Uterus (tissue), 4 donors: ENCODE measurements at places on chromosomes 11 and 22.

DNA sequence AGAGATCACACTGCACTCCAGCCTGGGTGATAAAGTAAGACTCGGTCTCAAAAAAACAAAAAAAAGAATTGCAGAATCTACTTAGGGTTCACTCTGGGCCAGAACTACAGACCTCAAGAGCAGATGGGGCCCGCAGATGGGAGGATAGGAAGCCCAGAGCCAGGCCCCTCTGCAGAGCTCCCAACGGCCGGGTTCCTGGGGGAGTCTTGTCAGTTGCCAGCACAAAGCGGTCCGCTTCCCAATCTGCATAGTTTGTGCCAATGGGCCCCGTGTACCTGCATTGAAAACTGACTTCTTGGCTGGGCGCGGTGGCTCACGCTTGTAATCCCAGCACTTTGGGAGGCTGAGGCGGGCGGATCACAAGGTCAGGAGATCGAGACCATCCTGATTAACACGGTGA lies 1.7 kb upstream of the CHID1 start:
- H3K27me3 ChIP-seq, result no peaks in the 10 kb centered on the region
- peaks cover 5% of the 10 kb centered on the region for H3K4me1 ChIP-seq
- DNase-seq, result no peak
- no peak overlapping the region for H3K4me3 ChIP-seq
- H3K36me3 ChIP-seq, result no peaks in the 10 kb centered on the region

DNA sequence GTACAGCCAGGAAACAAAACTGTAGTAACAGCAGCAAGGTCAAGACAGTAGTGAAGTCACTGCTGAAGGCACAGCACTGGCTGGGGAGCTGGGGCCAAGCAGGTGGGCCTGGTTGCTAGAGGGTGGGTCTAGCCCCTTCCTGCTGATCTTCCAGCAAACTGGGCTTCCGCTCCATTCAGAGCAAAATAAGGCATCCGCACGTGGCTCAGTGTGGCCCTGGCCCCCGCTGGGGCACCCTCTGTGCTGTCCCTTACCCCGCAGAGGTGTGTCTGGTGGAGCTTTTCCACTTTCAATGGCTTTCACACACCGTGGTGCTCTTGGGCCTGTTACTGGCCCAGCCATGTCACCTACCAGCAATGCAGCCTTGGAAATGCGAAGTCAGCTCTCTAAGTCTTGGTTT lies 162.4 kb upstream of the B3GAT1 start:
- no peaks in the 10 kb centered on the region for H3K27me3 ChIP-seq
- H3K4me3 ChIP-seq, result no peak overlapping the region
- H3K4me1 ChIP-seq, result no peaks in the 10 kb centered on the region
- no peak overlapping the region for H3K27ac ChIP-seq

DNA sequence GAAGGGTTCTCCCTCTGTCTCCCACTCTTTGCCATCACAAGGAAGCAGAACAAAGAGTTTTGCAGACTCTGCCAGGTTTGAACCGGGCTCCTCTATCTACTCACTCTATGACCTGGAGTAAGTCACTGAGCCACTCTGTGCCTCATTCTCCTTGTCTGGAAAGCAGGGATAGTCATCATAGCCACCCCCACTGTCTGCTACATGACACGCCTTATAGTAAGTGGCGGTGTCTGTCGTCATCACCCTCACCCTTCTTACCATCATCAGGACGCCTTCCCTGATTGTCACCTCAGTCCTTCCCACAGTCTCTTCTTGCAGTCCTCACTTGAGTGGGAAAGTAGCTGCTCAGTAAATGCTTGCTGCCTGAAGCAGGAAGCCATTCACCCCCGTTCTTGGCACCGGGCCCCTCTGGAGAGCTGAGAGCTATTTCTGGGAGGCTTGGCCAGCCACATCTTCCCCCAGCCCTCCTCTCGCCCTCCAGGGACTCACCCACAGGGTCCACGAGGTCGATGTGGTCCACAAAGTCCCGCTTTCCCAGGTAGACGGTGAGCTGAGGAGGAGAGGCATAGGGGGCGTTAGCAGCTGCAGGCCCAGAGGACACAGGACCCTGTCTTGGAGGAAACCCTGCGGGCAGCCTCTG lies 46.4 kb downstream of the TPBGL start:
- H3K4me1 ChIP-seq, result no peaks in the 10 kb centered on the region
- no peaks in the 10 kb centered on the region for H3K36me3 ChIP-seq
- H3K27me3 ChIP-seq, result no peaks in the 10 kb centered on the region
- no peak overlapping the region for H3K27ac ChIP-seq
- H3K4me3 ChIP-seq, result no peak overlapping the region
- no peak for DNase-seq

- no peaks in the 10 kb centered on the region for H3K4me1 ChIP-seq
- H3K36me3 ChIP-seq, result no peaks in the 10 kb centered on the region
- no peak for DNase-seq
- no peak overlapping the region for H3K4me3 ChIP-seq
- peaks cover 39% of the 10 kb centered on the region for H3K27me3 ChIP-seq
These were observed 4.8 kb upstream of the PAX6 start for GRCh38 chr11:31815711-31816467.

DNA sequence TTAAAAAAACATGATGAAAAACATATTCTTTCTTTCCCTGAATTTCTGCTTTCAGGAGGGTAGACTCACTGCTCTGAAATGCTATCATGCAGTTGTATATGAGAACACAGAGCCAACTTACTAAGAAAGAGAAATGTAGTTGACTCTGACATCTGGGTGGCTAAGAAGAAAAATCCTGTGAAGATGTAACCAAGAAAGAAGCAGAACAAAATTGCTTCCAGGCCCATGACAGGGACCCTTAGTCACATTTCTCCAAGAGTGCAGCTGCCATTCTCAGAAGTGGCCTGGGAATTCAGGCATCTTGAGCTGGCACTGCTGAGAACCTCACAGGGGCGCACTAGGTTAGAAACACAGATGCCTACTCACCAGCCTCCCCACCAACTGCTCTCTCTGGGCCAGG lies 73.6 kb downstream of the RPL27A start:
- peaks cover 32% of the 10 kb centered on the region for H3K4me1 ChIP-seq
- H3K36me3 ChIP-seq, result no peaks in the 10 kb centered on the region
- H3K4me3 ChIP-seq, result no peak overlapping the region
- peak overlapping the region; percentile 78 for H3K27ac ChIP-seq
- H3K27me3 ChIP-seq, result no peaks in the 10 kb centered on the region

GRCh38 chr11:11270236-11270775 lies 82.7 kb downstream of the CSNK2A3 start:
- DNase-seq, result no peak
- H3K27ac ChIP-seq, result no peak overlapping the region
- H3K4me3 ChIP-seq, result no peak overlapping the region
- H3K36me3 ChIP-seq, result no peaks in the 10 kb centered on the region
- no peaks in the 10 kb centered on the region for H3K27me3 ChIP-seq

GRCh38 chr22:50678651-50679521 lies 6.3 kb downstream of the SHANK3 start:
- no peak overlapping the region for H3K4me3 ChIP-seq
- H3K27ac ChIP-seq, result no peak overlapping the region
- H3K4me1 ChIP-seq, result no peaks in the 10 kb centered on the region
- H3K36me3 ChIP-seq, result no peaks in the 10 kb centered on the region

GRCh38 chr11:58905011-58905720 lies 34.1 kb upstream of the GLYATL1 start:
- H3K27me3 ChIP-seq, result no peaks in the 10 kb centered on the region
- DNase-seq, result no peak
- no peak overlapping the region for H3K27ac ChIP-seq
- no peaks in the 10 kb centered on the region for H3K36me3 ChIP-seq

DNA sequence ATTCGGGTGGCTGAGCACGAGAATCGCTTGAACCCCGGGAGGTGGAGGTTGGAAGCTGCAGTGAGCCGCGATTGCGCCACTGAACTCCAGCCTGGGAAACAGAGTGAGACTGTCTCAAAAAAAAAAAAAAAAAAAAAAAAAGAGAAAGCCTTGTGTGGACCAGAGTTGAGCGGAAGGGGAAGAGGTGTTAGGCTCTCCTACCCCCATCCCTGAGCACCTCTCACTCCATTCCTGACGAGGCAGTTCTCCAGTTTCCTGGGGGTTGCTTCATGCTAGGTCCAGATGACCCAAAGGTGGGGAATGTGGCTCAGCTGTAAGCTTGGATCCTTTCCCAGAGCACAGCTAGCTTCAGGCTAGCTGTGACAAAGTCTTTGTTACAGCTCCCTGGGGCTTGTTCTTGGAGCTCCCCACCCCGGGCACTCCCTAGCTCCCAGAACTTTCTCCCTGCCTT lies 8.8 kb upstream of the DNAL4 start:
- peak; percentile 58 for DNase-seq
- H3K4me1 ChIP-seq, result no peaks in the 10 kb centered on the region
- H3K27me3 ChIP-seq, result no peaks in the 10 kb centered on the region
- H3K36me3 ChIP-seq, result no peaks in the 10 kb centered on the region

DNA sequence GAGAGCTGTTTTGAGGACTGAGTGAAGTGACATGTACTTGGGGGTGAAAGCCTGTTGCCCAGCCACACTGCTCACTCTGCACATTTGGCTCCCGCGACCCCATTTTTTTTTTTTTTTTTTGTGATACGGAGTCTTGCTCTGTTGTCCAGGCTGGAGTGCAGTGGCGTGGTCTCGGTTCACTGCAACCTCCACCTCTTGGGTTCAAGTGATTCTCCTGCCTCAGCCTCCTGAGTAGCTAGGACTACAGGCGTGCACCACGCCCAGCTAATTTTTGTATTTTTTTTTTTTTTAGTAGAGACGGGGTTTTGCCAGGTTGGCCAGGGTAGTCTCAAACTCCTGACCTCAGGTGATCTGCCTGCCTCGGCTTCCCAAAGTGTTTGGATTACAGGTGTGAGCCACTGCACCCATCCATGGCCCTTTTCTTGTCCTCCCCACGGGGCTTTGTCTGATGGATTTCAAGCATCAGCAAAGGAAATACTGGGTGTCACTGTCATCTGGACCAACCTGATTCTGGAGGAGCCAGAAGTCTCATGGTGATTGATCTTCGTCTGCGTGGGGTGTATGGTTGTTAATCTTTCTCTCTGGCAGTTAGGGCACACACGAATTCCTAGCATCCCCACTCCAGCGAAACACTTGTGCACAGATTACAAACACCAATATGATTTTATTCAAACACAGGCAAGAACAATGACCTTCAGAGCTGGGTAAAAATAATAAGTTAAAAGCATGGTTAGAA lies 3.4 kb upstream of the UCP3 start:
- H3K27me3 ChIP-seq, result no peaks in the 10 kb centered on the region
- H3K4me3 ChIP-seq, result no peak overlapping the region
- DNase-seq, result no peak
- no peak overlapping the region for H3K27ac ChIP-seq

GRCh38 chr11:43866520-43866919 lies 14.1 kb upstream of the ALKBH3 start:
- no peaks in the 10 kb centered on the region for H3K27me3 ChIP-seq
- H3K4me1 ChIP-seq, result no peaks in the 10 kb centered on the region
- no peaks in the 10 kb centered on the region for H3K36me3 ChIP-seq
- H3K27ac ChIP-seq, result no peak overlapping the region

GRCh38 chr22:18144105-18144504 lies 5.9 kb upstream of the USP18 start:
- H3K27ac ChIP-seq, result no peak overlapping the region
- H3K4me1 ChIP-seq, result no peaks in the 10 kb centered on the region
- H3K27me3 ChIP-seq, result no peaks in the 10 kb centered on the region
- H3K36me3 ChIP-seq, result no peaks in the 10 kb centered on the region
- H3K4me3 ChIP-seq, result no peak overlapping the region

DNA sequence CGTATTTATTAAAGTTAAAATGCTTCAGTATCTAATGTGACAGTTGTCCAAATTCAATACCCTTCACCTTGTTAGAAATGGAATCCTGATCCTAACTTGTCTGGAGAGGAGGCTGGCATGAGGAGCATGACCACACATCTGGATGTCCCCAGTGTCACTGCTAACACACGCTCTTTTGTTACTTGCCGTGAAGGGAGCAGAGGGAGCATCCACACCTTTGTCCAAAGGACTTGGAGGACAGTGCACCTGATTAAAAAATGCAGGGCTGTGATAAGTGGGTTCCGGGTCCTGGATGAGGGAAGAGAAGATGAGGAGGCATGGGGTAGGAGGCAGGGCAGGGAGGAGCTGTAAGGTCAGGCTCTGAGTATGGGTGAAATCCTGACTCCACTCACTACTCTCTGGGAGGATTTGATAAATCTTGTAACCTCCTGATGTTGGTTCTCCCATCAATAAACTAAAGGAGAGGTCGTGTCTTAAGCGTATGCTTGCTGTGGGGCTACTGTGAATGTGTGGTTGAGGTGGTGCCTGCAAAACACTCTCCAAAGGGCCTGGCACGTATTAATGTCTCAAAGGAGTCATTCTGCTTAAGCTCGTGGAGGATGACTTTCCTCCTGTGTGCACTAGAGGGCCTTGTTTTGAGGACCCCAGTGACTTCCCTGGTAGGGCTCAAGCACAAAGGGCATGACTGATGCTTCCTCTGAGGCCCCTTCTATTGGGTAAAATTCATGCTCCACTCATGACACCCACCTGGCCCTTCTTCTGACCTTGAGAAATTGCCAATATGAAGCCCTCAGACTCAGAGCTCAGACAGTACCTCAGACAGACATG lies 16.8 kb upstream of the IGLL5 start:
- H3K4me1 ChIP-seq, result no peaks in the 10 kb centered on the region
- no peaks in the 10 kb centered on the region for H3K36me3 ChIP-seq
- H3K27ac ChIP-seq, result no peak overlapping the region

GRCh38 chr11:66951927-66952337 lies 6.3 kb downstream of the PC start:
- no peak for DNase-seq
- H3K4me1 ChIP-seq, result no peaks in the 10 kb centered on the region
- H3K27me3 ChIP-seq, result no peaks in the 10 kb centered on the region
- H3K27ac ChIP-seq, result no peak overlapping the region

DNA sequence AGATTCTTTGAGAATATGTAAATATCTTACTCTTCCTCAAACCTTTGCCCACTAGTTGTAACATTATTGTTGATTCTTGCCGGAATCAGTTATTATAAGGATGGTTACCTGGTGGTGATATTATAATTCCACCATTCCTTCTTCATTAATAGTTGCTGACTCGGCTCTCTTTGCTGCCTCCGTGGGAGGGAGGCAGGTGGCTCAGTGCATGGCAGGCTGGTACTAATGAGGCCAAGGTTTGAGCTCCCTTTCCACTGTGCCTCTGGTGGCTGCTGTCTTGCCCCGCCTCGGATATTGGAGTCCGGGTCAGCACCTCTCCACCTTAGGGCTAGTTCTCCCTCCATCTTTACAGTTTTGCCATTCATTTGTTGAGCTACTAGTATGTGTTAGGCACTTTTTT lies 12.7 kb downstream of the CD6 start:
- no peak for DNase-seq
- no peak overlapping the region for H3K4me3 ChIP-seq
- H3K27me3 ChIP-seq, result no peaks in the 10 kb centered on the region
- no peaks in the 10 kb centered on the region for H3K4me1 ChIP-seq
- no peak overlapping the region for H3K27ac ChIP-seq
